NCI-H146 (cell line): ENCODE measurements at places on chromosomes 11 and 22.

GRCh38 chr11:31812383-31813381 is 1.6 kb upstream of the PAX6 start:
- peak; percentile 50 for DNase-seq

GRCh38 chr11:26931248-26931631 is 62.7 kb upstream of the FIBIN start:
- no peak for DNase-seq

DNA sequence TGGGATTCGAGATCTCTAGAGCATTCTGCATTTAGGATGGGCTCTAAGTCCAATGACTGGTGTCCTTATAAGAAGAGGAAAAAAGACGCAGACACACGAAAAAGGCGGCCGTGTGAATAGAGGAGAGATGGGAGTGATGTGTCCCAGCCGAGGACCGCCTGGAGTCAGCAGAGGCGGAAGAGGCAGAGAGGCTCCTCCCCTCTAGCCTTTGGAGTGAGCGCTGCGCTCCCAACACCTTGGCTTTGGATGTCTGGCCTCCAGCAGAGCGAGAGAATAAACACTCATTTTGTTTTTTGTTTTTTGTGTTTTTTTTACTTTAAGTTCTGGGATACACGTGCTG is 83.0 kb upstream of the RTL6 start:
- no peak for DNase-seq

GRCh38 chr11:109704432-109704831 is 282.4 kb downstream of the C11orf87 start:
- peak; percentile 4 for DNase-seq

GRCh38 chr11:112179601-112180000 is 4.3 kb downstream of the BCO2 start:
- DNase-seq = no peak

DNA sequence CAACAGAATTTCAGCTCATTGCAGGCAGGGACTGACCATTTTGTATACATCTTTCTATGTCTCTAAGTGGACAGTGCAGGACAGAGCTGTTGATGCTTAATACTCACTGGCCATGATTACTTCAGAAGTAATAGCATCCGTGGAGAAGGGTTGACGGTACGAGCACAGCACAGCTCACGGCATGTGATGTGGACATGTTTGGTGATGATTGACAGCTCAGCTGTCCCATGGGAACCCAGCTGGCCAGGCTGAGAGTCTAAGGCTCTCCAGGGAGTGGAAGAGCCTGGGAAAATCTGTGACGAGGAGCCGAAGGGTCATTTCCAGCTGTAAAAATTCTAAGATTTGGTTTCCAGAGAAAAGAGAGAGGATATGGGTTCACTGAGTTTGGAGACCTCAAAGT is 198.2 kb downstream of the SNX19 start:
- DNase-seq = no peak

- DNase-seq = no peak
Measured at GRCh38 chr11:61844909-61845565, 16.9 kb downstream of the FADS2 start.

GRCh38 chr11:132330515-132330914 is 960.1 kb downstream of the NTM start:
- DNase-seq = no peak

DNA sequence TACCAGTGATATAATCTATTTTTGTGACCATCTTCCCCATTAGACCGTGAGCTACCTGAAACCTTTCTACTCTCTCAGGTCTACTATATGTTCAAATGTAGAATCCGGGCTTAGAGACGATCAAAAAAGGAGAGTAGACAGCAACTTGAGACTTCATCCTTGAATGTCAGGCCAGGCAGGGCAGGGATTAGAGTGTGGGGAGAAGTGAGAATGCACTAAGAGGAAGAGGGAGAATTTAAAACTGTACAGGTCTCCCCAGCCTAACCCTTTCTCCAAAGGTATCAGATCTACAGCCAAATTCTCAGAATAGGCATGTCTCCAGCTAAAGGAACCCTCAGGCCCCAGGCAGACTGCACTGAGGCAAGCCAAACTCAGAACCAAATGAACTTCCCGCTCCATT is 935 bp downstream of the LAMTOR1 start:
- no peak for DNase-seq
